ENCODE measurements at places on chromosomes 7 and 10.

DNA sequence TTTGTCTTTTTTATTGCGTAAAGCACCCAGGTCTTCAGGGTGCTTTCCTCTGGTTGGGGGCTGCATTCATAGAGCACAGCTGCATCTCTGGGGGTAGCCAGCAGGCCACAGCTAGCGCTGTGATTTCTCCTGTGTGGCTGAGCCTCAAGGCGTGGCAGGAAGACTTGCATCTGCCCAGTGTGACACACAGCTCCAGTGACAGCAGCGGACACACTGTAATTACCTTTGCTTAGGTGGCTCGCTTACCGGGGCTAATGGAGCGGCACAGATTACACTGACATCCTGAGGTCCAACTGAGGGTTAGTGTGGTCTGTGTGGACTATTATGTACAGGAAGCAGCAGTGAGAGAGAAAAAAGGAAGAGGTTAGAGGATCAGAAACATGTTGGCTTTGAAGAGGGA, 27.1 kb downstream of the ABCB4 start:
- no peak for ATAC-seq

DNA sequence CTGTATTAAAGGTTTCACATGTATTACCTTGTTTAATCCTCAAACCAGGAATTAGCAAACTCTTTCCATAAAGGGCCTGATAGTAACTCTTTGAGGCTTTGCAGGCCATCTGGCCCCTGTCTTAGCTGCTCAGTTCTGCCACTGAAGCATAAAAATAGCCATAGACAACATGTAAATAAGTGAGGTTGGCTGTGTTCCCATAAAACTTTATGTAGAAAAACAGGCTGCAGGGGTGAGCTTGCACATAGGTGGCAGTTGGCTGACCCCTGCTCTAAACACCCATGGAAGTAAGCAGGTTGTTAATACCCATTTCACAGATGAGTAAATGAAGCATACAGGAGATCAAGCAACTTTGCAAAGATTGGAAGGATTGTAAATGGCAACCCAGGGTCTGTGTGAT, 1279.2 kb upstream of the AUTS2 start:
- no peak for ATAC-seq

DNA sequence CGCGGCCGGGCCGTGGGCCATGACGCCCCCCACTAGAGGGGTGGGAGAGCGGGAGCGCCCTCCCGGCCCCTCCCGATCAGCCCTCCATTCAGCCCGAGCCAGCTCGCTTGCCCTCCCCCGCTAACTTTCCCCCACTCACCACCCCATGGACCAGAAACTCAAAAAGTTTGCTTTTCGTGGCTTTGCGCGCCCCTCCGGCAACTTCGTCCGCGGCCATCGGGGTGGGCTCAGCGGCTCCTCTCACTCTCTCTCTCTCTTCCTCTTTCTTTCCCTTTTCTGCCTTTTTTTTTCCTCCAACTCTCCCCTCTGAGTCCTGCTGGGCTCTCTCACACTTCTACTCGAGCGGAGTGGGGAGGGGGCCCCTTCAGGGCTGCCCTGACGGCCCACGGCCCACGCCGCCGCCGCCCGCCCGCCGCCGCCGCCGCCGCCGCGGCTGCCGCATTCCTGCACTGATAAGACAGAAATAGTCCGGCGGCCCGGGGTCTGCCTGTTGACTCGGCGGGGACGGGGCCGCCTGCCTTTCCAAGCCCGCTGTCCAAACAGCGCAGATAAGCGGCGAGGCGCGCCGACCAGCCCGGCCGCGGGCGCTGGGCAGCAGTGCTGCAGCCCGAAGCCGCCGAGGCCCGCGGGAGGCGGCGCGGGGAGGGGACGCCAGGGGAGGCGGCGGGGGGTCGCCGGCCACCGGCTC, at the start of gene SMARCD3:
SMARCD3 (minus strand) TSS at position 349 of the 688 bp plus-strand sequence; CDS start at position 217, 132 bp downstream.
- ATAC-seq = no peak

GRCh38 chr10:637221-637620, 52.2 kb downstream of the DIP2C start:
- ATAC-seq = peak; percentile 70

DNA sequence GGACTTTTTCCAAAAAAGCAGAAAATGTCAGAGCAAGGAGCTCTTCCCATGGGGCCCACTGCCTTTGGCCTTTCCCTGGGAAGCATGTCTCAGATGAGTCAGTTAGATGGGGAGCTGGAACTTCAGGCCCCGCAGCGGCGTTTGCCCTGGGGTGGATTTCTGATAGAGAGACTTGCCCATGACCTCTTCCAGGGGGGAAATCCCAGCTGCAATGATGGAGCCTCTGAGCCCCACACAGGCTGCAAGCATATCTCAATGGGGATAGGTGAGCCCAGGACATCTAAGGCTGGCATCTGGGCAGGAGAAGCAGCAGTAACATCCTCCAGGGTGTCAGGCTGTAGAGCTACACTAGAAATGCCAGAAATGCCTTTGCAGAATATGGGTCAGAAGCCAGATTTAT, 269.2 kb upstream of the TCERG1L start:
- no peak for ATAC-seq

Data from esophagus mucosa (tissue), 1 donor.